ENCODE measurements at places on chromosomes 6 and 20. TPM values are rescaled to one million over a fixed set of nuclear protein-coding genes. Genes with fewer than 3 reads are reported as not detected.

Gene SRC
- 48.1 TPM for polyA plus RNA-seq

Gene DNAH8
- 0.39 TPM for polyA plus RNA-seq

Gene NKAIN2
- polyA plus RNA-seq = 22.2 TPM

Gene ADAT2
- polyA plus RNA-seq = 9.3 TPM

Gene BPIFA1
- not detected for polyA plus RNA-seq

Gene SLC35F1
- 3.1 TPM for polyA plus RNA-seq

Gene ERVFRD-1
- 0.13 TPM for polyA plus RNA-seq

Gene CHD6
- polyA plus RNA-seq = 47.4 TPM

Gene RPL7L1
- 121 TPM for polyA plus RNA-seq

Gene XKR7
- 0.26 TPM for polyA plus RNA-seq

All from right renal cortex interstitium (tissue), 3 donors.